ENCODE measurements at places on chromosomes 11 and 22. TPM values are rescaled to one million over a fixed set of nuclear protein-coding genes. Genes with fewer than 3 reads are reported as not detected.

DNA sequence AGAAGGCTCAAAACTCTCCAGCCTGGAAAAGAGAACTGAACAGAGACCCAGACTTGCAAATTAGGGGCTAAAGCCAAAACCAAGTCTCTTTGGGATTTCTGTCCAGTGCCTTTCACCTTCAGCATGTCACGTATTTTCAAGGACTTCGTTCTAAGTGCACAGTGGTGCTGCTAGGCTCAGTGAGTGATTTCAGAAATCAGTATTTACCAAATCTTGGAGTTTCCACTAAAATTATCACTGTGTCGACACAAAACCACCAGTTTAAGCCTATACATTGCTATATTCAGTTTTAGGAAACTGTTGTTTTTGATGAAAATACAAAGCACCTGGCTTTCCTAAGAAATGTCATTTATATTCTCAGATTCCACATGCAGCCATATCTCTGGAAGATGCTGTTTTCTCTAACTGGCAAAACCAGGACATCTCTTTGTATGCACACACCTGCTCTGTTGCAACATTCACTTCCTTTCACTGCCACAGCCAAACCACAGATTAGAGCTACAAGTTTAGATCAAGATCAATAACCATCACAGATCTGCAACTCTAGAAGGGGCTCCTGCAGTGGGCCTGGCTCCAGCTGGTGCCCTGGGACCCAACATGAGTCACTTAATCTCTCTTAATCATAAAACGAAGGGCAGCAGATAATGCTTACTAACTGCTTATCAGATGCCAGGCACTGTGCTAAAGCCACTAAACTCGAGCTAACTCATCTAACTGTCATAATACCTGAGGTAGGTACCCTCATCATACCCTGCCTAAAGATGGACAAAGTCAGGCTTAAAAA lies 22.3 kb downstream of the SMCO4 start:
- no peak for DNase-seq

The VPREB1 gene
- not detected for total RNA-seq

The C11orf86 gene
- total RNA-seq: not detected

DNA sequence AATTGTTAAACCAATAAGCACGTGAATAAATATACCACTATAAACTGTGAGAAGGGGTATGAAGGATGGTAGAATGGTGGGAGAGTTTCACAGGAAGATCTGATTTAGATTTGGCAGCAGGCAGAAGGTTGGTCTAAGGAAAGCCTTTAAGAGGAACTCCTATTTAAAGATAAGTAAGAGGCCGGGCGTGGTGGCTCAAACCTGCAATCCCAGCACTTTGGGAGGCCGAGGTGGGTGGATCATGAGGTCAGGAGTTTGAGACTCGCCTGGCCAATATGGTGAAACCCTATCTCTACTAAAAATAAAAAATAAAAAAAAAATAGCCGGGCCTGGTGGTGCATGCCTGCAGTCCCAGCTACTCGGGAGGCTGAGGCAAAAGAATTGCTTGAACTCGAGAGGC lies 45.8 kb upstream of the CXCR5 start:
- no peak for DNase-seq

The FAM180B gene
- not detected for total RNA-seq

- no peak for DNase-seq
These were observed 97.9 kb upstream of the RTL6 start for GRCh38 chr22:44595841-44596341.

- DNase-seq: no peak
These were observed 82.6 kb downstream of the MN1 start for GRCh38 chr22:27719036-27719347.

- no peak for DNase-seq
These were observed 1.4 kb upstream of the TAGLN start for GRCh38 chr11:117197516-117198456.

DNA sequence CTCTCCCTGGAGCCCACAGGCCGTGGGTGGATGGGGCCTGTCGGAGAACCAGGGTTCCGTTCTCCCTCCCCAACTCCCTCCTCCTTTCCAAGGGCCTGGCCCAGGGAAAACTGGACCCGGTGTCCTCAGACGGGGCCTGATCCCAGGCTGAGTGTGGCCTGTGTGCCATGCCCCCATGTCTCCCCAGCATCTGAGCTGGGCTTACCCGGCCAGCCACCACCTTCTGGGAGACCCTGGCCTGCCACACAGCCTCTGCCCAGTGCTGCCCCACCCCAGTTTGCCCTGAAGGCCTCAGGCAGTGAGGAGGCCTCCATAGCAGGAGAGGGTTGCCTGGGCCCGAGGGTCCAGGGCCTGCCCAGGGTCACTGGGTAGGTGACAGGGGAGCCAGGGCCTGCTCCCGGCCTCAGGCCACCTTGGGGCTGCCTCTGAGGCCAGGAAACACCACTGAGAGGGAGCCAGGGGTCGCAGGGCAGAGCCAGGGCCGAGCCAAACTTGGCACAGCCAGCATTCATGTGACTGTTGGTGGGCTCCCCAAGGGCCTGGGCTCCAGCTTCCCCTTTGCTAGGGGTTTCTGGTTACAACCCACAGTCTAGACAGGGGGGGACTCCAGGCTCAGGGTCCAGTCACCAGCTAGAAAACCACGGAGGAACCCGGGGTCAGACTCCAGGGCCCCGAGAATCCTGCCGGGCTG lies 590 bp upstream of the IFITM10 start:
- DNase-seq: no peak

GRCh38 chr11:121931748-121932352 lies 184.2 kb downstream of the BLID start:
- DNase-seq: no peak

The B4GALNT4 gene
- 59.2 TPM for total RNA-seq

The ENTHD1 gene
- total RNA-seq: not detected

DNA sequence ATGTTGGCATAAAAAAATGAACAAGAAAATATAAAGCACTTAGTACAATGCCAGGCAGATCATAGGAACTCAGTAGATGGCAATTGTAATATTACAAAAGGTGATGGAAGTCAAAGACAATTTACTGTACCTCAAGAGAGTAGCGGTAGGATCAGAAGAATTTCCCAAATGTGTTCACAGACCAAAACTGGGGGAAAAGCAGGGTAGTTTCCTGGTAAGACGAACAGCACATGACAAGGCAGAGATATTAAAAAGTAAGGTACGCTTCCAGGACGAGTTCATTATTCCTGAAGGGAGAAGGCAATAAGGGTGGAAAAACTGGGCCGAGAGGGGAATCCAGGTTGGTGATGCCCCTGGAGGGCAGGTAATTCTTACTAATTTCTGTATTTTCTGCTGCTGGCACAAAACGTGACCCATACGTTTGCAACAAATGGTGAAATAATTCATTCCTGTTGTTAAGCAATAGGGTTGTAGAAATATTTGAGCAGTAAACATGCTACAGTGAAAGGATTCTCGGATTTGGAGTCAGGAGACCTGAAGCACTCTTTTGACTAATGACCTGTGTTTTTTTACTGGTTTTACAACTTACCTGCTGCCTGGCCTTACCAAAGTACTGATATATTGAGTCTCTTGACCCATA lies 786 bp upstream of the ANKRD42 start:
- DNase-seq: no peak

The NLRX1 gene
- 3.6 TPM for total RNA-seq

DNA sequence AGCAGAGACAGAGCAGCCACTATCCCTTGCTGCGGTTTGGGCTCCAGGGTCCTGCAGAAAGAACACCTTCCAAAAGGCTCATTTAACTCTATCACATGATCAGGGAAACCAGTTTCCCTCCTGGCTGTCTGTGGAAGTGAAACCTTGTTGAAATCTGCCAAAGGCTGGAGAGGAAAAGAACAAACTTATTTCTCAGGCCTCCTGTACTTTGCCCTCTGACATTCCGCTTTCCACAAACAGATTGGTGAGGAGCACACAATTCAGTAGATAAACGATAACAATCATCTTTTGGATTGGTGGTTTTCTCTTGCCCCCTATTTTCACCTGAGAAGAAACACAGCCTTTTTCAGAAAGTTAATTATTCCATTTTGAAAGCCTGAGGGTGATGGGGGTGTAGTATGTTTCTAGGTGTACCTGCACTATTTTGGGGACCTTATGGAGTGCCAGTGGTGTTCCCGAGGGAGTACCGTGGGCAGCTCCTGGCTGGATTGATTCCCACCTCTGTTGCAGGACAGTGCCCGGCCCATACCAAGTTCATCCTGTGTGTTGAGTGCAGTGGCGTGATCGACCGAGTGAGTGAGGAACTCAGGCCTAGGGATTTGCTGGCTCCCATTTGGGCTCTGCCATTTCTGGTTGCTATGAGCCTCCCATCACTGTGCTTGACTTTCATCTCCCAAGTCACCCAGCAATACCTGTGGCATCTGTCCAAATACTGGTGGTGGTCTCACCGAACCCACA lies 102.0 kb downstream of the TBC1D22A start:
- no peak for DNase-seq

- DNase-seq: no peak
These were observed 384.3 kb upstream of the ARHGAP42 start for GRCh38 chr11:100302824-100303223.

The XKR3 gene
- not detected for total RNA-seq

GRCh38 chr22:38431266-38432010 lies 23.6 kb downstream of the KCNJ4 start:
- DNase-seq: no peak

DNA sequence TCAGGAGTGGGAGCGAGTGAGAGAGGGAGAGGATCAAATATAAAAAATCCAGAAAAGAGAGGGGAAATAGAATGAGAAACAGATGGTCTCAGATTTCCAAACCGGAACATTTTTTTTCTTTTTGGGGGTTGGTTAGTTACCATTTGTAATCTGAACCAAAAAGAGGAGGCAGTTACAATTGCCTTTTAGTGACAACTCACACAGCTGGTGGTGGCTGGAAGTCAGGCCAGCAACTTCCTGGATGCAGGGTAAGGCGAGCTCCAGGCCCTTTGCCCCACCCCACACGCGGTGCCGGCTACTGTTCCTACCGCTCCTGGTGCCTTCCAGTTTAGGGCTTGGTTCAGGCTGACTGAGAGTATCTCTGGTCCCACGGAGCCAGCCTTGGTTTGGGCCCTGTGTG lies 21.0 kb upstream of the UBASH3B start:
- peak; percentile 28 for DNase-seq

GRCh38 chr11:37502202-37502601 lies 904.2 kb upstream of the RAG2 start:
- DNase-seq: no peak

GRCh38 chr11:79609511-79609910 lies 168.7 kb upstream of the TENM4 start:
- DNase-seq: no peak

DNA sequence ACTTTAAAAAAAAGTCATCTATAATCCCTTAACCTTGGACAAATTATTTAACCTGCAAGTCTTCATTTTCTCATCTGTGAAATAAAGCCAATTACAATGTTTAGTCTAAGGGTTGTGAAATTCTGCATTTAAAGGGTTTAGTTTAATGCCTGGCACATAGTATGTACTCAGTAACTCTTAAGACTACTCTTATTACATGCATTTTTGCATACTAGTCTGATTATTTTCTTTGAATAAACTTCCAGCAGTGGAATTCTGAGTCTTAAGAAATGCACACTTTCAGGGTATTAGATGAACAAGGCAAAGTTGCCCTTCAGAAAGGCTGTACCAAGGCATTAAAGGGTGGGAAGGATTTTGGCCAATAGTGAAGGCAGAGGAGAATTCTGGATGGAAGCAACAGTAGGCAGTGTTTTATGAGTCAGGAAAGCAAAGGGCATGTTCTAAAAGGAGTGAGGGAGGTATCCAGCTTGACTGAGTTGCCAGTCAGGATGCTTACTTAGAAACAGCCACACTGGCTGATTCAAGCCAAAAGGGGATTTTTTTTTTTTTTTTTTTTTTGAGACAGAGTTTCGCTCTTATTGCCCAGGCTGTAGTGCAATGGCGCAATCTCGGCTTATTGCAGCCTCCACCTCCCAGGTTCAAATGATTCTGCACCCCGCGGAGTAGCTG lies 50.5 kb downstream of the SWAP70 start:
- DNase-seq: no peak

DNA sequence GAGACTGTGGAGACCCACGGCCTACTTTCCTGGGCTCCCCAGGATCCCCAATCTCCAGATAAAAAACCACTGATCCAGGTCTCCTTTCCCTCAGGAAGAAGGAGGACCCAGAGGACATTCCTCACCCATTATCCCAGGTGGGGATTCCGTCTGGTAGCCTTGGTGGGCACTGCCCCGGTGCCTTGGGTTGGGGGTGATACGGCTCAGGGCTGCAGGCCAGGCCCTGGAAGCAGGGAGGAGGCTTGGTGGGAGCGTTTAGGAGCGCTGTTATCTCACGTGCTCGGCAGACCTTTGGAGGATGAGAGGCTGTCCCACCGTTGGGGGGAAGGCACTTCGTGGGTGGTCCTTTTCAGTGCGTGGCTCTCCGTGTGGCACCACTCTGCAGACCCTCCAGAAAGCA lies 926.3 kb downstream of the BRD1 start:
- no peak for DNase-seq

DNA sequence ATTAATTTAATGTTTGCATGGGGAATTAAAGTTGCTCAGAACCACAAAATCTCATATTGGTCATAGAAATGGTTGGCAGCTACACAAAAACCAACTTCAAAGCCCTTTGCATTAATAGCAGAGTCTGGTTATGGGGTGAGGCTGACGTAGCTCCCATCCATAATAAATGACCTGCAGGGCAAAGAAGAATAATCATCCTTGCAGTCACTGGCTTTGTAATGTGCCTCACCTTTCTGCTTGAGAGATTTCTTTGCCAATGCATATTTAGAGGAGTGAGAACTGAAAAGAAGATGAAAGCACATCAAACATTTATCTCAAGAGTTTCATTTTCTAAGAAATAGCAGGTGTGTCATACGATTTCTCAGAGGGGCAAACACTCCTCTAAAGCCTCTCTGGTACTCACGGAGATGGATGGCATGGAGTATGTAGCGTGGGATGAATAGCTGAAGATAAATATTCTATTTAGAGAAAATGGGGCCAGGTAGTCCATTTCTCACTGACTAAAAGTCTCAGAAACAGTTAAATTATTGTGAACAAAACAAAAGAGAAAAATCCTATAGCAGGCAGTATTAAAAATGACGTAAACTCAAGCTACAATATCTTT lies 1491.9 kb downstream of the FAM181B start:
- DNase-seq: no peak

GRCh38 chr22:32286290-32286840 lies 31.2 kb upstream of the SLC5A4 start:
- DNase-seq: no peak

The CABP4 gene
- total RNA-seq: 0.27 TPM
